ENCODE measurements at places on chromosomes 11 and 22.
A peak's percentile ranks its signal among the peaks of the same experiment; 100 is the strongest.

DNA sequence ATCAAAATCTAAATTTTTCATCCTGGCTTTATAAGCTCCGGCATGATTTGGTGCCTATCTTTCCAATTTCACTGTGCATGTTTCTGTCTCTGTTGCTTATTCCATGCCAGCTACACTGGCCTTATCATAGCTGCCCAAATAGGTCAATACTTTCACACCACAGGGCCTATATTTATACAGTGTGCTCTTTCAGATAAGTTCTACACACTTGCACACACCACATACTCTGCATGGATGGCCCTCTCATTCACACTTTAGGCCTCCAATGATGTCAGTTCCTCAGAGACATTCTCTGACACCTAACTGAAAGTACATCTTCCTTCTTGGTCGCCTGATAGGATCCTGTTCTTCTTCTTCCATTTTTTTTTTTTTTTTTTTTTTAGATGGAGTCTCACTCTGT lies 7.0 kb downstream of the ALG8 start:
- DNase-seq, result no peak

DNA sequence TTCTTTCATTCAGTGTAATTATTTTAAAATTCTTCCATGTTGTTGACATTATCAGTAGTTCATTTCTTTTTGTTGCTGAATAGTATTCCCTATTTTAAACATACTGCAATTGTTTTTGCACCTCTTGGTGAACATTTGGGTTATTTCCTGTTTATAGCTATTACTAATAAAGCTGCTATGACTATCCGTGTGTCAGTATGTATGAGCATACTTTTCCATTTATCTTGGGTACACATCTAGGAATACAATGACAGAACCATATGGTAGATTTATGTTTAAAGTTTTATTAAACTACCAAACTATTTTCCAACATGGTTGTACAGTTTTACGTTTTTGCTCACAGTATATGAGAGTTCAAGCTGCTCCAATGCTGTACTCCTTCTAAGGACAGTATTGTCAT lies 22.0 kb upstream of the FIBIN start:
- no peak for DNase-seq

DNA sequence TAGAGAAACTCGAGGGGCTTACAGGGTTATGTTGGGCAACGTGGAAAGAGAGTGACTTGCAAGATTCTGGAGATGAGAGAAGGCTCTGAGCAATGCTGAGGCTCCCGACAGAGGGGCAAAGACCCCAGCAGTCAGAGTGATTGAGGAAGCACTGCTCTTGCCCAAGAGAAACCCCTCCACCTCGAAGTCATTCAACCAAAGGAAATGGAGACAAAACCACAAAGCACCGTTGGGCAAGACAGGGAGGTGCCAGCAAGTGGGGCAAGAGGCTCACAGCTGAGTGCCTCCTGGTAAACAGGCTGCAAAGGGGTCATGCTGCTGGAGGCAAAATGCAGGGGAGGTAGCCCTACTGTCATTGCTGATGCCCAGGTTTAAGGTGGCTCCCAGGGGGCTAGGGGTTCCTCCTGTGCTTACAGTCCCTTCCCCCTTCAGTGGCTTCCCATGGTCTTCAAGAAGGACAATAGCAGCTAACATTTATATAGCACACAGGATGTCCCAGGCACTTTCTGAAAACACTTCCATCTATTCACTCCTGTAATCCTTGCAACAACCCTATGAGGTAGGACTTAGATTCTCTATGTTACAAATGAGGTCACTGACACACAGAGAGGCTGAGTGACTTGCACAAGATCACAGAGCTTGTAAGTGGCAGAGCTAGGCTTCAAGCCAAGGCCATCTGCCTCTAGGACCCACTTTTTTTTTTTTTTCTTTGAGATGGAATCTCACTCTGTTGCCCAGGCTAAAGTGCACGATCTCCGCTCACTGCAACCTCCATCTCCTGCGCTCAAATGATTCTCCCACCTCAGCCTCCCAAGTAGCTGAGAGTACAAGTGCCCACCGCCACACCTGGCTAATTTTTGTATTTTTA lies 18.1 kb upstream of the MYH9 start:
- DNase-seq, result no peak

GRCh38 chr11:69280451-69280850 lies 13.5 kb upstream of the MYEOV start:
- DNase-seq, result peak; percentile 60

DNA sequence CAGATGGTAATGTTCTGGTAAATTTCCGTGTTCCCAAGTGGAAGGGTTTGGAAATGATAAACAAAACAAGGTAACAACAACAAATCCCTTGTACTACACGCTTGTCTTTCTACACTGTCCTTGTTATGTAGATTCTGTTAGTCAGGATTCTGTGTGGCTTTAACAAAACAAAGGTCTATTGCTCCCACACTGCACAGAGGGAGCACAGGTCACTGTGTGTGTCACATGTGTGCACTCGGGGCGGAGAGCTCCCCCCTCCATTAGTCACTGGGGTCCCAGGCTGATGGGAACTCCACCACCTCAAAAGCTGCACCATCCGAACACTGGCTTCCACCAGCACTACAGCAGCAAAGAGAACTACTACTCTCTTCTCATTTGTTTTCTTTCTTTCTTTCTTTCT lies 227.9 kb downstream of the NTM start:
- no peak for DNase-seq

- peak; percentile 71 for DNase-seq
Measured at GRCh38 chr22:42169055-42169469, 38.5 kb upstream of the CYP2D6 start.

GRCh38 chr11:19557185-19557584 lies 155.5 kb upstream of the NAV2 start:
- DNase-seq, result no peak

- no peak for DNase-seq
Measured at GRCh38 chr11:69698362-69698761, 5.5 kb downstream of the FGF19 start.

DNA sequence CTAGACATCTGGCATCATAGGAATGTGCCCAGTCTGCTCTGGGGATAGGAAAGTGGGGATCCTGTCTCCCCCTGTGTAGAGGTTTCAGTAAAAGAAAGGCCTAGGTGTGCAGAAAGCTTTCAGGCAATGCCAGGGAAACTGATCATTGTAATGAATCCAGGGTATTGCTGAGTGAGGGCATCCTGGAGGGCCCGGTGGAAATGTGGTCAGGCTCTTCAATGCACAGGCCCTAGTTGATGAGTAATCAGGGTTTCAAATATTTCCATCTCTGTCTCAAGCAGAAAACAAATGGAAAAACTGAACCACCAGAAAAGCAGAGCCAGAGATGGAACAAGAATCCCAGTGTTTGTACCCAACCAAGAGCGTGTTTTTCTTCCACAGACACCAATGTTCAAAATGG lies 2.0 kb downstream of the CD3E start:
- DNase-seq, result no peak

DNA sequence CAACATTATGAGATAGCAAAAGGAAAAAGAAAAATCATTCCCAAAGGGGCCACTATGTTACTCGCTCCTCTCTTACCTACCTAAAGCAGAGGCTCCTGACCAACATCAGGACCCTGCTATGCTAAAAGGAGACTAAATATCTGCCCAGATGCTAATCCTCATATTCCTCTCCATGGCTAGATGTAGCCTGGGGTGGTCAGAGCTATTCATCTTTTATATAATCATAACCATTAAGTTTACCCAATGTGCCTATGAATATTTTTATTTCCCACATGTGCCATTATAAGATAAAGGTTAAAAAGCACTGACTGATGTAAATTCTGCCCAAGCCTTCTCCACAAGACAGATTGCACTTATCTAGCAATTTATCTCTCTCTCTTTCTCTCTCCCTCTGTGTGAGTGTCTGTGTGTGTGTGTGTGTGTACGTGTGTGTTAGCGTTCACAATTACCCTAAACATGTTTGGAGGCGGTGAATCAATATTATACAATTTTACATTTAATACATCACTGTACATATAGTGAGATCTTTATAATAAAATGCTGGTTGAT lies 41.2 kb upstream of the ANO5 start:
- DNase-seq, result no peak

GRCh38 chr11:69244266-69244665 lies 49.7 kb upstream of the MYEOV start:
- DNase-seq, result no peak

- no peak for DNase-seq
Measured at GRCh38 chr22:36381513-36382128, 6.1 kb downstream of the MYH9 start.

DNA sequence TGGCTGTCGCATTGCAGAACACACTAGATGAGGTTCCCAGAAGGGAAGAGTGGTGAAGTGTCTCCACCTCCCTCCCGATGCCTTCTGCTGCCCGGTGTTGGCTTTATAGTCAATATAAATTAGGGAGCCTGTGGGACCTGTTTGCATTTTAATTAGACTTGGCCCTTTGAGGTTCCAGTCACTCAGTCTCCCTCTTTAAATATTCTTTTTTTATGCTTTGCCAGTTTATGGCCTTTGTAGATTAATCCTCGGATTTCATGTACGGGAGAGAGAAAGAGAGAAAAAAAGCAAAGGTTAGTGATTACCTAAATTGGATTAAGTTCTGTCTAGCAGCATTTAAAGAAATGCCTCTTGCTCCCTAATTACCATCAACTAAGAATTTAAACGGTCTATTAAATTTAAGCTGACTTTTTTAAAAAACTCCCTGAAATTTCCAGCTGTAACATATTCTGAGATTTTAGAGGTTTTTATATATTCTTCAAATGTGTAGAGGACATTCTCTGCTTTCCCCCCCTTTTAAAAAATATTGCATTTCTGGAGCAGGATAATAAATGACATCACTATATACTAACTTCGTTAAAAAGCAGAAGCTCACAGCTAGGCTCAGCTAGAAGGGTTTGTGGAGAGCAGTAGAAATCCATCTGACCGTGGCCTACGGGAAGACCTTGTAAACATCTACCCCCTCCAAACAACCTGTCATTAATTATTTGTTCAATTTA lies 84.4 kb downstream of the PRR5L start:
- no peak for DNase-seq

DNA sequence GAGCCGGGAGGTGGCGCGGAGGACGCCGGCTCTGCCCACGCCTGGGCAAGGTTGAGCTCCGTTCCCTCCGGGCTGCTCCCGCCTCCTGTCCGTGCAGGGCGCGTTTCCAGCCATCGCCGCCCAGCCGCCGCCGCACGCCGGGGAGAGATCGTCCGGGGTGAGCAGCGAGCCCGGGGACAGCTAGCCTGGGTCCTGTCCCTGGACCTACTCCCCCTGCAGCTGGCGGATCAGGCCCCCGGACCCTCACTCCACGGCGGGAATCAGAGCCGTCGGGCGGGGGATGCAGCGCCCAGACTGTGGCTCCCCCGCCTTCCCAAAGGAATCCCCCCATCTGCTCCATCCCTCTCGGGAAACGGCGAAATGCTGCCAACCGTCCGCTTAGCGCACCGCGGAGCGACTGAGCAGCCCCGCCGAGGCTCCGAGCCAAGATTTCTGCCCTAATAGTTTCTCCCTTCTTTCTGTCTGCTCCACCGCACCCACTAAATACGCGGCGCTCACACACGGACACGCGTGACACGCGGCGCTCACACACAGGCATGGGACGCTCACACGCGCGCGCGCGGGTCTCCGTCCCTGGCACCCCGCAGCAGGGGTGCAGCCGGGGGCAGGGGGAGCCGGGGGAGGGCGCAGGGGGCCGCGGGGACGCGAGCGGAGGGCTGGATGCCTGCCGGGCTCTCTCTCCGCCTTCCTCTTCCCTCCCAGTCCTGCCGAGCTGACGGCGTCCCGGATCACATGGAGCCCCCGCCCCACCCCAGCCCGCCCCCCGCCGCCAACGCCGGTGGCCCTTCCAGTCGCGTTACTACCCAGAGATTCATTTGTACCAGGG lies at the start of gene KCNJ5:
Gene KCNJ5 (plus strand): TSS at position 814 of the 826 bp plus-strand sequence. CDS start 19,918 bp downstream, outside the sequence.
- no peak for DNase-seq

- no peak for DNase-seq
Measured at GRCh38 chr11:85536438-85536837, 90.7 kb downstream of the DLG2 start.

GRCh38 chr11:78020246-78020645 lies 2.8 kb downstream of the KCTD14 start:
- DNase-seq, result no peak

GRCh38 chr22:44574057-44574639 lies 76.1 kb upstream of the RTL6 start:
- DNase-seq, result no peak

DNA sequence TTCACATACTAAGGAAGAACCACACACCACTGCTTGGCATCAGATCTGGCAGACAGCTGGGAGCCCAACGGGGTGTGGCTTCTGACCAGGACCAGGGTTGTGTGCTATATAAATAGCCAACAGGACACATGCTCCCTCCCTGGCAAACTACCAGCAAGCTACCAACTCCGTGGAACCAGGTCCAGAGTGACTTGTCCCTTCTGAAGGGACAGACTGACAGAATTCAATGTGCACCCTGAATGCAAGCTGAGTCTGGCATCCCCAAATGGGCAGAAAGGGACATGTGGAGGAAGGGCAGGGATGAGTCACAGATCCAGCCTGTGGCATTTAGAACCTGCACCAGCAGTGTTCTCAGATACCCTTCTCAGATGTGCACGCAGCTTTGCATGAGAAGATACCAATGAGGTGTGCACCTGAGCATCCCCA lies 92.9 kb downstream of the MICAL3 start:
- DNase-seq, result no peak

GRCh38 chr11:72436661-72437060 lies 2.3 kb upstream of the CLPB start:
- DNase-seq, result no peak

DNA sequence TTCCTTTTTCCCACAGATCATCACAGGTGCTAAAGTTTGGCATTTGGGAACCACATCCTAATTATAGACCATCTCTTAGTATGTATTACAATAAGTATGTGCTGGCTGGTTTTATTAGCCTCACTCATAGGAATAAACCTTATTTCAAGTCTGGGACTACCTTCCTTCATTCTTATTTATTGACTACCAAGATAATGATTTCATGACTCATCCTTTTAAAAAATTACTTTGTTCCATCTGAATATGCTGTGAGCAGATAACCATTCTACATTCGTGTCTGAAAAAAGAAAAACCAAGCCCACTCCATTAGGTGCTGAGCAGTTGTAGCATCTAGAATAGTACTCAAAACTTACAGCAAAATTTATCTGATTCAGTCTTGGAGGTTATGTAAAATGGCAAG lies 12.3 kb downstream of the TNRC6B start:
- no peak for DNase-seq

- DNase-seq, result no peak
Measured at GRCh38 chr22:23306926-23307325, 126.6 kb downstream of the BCR start.

DNA sequence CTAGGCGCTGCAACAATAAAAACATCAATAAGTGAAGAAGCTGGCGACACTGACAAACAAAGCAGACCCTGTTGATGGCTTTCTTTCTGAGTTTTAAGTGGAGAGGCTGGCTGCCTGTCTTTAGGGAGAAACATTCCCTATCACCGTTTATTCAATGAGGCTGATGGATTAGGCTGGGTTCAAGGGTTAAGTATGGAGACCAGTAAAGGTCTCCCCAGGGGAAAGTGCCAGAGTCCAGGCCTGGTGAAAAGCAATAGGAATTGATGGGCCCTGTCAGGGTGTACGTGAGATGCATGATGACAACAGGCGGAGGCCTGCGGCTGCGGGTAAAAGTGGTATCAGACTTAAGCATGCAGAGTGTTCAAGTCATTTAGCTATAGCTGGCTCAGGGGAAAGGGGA lies 102.6 kb downstream of the ALX4 start:
- no peak for DNase-seq

GRCh38 chr22:23827351-23827995 lies 11.3 kb downstream of the DERL3 start:
- no peak for DNase-seq
